Esophagus muscularis mucosa (tissue), 4 donors: ENCODE measurements at places on chromosomes 7 and 10. TPM values are rescaled to one million over a fixed set of nuclear protein-coding genes. Genes with fewer than 3 reads are reported as not detected.

The KCNMA1 gene
- 146 TPM for total RNA-seq

The IFIT1 gene
- total RNA-seq, result 15.4 TPM

- DNase-seq, result no peak
Observed at GRCh38 chr10:480928-481552, 208.4 kb downstream of the DIP2C start.

GRCh38 chr7:152145853-152146466 lies 120.5 kb downstream of the GALNT11 start:
- no peak for DNase-seq

- no peak for DNase-seq
Observed at GRCh38 chr7:28054531-28055160, 125.9 kb downstream of the JAZF1 start.

GRCh38 chr7:66790725-66791124 lies 50.2 kb downstream of the RABGEF1 start:
- DNase-seq, result no peak
